ENCODE measurements at places on chromosomes 12 and 14.

- no peak for DNase-seq
Measured at GRCh38 chr12:42422785-42423184, 96.8 kb downstream of the PPHLN1 start.

- DNase-seq = no peak
Measured at GRCh38 chr12:82898441-82898840, 211.7 kb downstream of the TMTC2 start.

DNA sequence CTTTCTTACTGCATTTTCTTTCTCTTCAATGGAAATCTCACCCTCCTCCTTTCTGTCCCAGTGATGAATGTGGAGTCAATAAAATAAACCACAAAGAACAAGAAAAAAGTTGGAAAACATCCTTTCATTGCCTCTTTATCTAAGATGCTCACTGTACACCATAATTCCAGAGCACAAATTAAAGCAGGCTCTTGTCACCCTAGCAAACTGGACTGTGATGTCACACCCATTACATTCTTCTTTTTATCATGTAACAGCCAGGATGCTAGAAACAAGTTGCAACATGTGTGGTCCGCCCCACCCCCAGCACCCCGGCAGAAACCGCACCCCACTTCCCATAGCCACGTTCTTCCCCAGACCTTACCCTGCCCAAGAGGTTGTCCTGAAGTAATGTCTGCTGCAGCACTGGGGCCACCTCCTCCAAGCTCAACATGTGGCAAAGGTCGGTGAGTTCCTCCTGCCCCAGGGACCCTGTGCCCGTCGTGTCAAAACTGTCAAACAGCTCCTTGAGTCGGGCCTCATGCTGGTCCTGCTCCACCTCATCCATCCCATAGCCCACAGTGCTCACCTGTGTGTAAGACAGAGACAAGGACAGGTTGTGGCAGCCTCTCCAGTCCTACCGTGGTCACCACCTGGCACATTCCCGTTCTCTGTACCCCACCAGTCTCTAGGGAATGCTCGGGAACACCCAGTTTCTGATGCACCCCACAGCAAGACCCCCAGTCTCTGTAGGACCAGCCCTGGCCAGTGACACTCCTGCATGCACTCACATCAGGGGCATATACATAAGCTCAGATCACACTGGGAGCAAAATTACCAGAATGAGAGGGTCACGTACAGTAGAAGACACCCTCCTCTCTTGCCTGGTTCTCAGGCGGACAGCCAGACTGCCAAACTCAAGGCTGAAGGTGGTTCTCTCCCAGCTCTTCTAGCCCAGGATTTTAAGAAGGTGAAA is 9.2 kb downstream of the NIN start:
- no peak for DNase-seq

DNA sequence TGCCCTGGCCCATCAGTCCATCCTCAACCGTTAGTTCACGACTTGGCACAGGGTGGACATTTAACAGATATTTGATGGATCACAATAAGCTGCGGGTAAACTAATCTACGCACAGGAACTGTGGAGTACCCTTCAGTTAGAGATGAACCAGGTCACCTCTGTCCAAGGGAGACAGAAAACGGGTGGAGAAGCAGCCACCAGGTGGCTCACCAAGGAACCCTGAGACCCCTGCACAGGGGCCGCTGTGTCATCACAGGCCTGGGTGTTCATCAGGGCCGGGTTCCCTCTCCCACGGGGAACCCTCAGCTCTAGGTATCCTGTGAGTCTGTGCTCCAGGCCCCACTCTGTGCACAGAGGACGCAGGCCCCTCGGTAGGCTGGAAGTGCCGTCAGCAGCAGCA is 122.2 kb downstream of the PIWIL1 start:
- DNase-seq = no peak

- no peak for DNase-seq
Measured at GRCh38 chr12:90899456-90900182, 55.4 kb downstream of the CCER1 start.

DNA sequence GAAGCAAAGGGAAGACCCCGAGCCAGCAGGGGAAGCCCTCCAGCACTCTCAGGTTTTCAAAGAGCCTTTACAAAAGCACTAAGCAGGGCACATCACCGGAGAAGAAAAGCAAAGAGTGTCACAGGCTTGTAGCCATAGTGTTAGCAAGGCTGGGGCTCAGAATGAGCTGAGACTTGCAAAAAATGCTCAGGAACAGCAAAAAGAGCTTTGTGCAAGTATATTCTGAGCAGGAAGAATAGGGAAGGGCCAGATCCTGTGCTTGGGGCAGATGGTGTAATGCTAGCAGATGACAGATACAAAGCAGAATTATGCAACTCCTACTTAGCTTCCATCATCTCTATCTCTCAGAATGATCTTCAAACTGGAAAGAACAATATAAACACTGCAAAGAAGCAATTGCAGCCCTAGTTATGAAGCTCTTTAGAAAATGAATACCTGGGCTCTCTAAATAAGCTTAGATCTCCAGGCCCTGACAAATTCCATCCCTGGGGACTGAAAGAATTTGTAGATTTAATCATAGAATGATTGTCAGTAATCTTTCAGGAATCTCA is 23.7 kb upstream of the PARP11 start:
- DNase-seq = no peak

GRCh38 chr14:65972891-65973290 is 513.3 kb upstream of the CCDC196 start:
- DNase-seq = no peak

- DNase-seq = no peak
Measured at GRCh38 chr12:6533653-6533922, 729 bp upstream of the GAPDH start.

- DNase-seq = no peak
Measured at GRCh38 chr12:93777254-93777653, 100.1 kb downstream of the CRADD start.

DNA sequence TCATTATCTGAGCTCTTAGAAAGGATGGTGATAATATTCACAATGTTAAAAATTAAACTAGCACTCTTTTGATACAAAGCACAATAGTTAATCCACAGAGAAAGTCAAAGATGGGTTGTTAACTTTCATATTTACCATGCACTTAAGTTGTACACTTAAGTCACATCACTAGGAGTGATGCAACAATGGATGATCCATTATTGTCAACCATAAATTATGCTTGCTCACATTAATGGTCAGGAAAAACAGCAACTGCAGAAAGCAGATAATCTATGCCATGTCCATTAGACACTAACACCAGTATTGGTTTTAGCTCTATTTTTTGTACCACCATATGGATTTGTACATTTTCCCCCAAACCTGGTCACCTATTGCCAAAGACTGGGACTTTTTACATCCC is 195.5 kb downstream of the FOXA1 start:
- no peak for DNase-seq

DNA sequence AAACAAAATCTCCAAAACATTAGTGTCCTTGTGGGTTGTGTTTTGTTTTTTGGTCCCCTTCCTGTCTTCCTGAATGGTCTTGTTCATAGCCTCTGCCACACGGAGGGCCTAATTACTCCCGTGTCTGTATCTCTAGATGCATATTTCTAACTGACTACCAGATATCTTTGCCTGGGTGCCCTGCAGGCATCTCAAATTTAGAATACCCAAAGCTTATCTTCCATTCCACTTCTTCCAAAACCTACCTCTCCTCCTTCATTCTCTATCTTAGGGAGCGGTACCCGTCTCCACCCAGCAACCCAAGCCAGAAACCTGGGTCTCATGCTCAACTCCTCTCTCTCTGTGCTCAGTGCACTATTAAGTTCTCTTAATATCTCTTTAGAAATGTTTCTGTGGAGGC is 10.9 kb upstream of the METAP2 start:
- no peak for DNase-seq

GRCh38 chr12:59847127-59847526 is 251.3 kb downstream of the SLC16A7 start:
- no peak for DNase-seq

DNA sequence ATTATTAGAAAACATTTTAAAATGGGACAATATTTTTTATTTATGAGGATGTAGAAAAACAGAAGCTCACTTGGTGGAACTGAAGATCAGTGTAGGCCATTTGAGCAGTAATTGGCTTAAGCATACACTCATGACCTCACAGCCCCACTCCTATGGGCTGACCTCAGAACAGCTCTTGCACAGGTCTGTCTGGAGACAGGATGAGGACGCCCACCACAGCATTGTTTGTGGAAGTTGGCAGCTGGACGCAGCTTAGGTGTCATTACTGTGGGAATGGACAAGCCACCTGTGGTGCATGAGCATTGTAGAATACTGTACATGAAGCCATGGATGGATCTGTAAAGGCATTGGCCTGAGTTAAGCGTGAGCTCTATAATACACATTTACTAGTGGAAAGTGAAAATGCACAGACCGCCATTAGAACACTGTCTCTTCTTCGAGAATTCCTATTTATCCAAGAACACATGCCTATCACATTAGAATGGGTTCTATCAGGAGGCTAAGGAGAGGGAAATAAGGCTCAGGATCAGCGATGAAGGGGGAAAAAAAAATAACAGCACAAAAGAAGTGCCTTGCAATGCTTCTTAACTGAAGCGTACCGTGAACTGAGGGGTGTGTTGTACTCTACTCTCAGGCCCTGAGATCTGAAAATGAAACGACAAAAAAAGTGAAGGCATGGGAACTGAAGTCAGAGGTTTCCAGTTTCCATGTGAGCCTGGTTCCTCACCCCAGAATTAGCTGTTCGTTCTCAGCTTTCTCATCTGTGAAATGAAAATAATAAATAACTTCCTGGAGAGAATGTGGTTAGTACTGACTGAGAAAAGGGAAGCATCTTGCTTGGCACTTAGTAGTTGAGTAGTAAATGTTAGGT is 33.6 kb downstream of the KCNA1 start:
- no peak for DNase-seq

DNA sequence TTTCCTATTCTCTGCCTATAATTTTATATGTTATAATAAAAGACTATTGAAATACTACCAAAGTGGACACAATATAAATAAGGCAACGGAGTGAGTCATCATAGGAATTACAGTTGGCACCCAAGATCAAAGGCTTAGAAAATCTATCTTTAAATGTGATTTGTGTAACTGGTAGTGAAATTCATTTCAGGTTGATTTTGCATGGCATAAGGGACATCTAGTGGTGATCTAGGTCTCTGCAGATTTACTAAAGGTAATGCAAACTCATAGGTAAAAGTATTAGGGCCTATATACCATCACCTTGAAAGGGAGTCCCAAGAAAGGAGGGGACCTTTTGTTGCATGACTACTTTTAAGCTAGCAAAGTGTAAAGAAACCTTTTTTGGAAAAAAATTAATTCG is 527.2 kb downstream of the NRXN3 start:
- peak; percentile 31 for DNase-seq

- DNase-seq = peak; percentile 83
Measured at GRCh38 chr12:124586756-124587155, 19.3 kb upstream of the NCOR2 start.

DNA sequence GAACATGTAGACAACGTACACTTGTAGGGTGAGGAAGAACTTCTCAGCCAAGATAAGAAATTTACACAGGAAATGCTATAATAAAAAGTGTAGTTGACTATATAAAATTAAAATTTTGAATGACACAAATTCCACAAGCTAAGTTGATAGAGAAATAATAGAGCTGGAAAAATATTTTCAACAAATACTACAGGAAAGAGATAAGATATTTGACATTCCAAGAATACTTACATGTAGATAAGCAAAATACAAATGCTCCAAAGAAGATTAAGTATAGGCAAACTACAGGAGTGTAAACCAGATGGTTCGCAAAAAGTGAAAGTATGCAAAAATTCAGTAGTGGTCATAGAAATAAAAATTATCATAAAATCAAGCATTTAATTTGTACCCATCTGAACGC is 49.2 kb upstream of the ANP32D start:
- DNase-seq = no peak

DNA sequence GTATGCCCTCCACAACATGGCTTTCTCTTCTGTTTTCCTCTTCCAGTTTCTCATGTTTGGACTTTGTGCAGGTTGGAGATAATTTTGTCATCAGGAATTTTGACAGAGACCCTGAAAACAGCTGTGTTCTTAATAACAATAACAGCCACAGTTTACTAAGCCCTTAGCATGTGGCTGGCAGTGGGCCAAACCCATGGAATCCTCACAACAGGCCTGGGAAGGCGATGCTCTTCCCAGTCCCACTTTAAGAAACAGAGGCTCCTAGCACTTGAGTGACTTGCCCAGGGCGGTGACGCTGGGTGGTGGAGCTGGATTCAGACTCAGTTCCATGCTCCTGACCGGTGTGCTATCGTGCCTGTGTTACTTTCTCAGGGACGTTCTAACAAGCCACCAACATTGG is 20.1 kb upstream of the PLEKHG3 start:
- no peak for DNase-seq

DNA sequence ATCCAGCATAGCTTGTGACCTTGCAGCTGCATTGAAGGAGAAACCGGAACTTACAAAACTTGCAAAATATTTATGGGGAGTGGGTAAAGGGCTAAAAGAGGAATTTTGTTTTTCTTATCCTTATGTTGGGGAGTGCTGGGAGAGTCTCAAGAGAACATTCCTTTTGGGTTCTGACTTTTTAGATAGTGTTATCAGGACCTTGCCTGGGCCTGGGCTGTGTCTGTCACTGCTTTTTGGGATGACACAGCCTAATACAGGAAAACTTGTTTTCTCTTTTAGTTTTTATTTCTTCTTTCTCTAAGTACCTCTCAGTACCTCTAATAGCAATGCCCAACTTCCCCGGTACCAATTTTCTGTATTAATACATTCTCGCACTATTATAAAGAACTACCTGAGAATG is 850.6 kb downstream of the RPS29 start:
- DNase-seq = no peak

DNA sequence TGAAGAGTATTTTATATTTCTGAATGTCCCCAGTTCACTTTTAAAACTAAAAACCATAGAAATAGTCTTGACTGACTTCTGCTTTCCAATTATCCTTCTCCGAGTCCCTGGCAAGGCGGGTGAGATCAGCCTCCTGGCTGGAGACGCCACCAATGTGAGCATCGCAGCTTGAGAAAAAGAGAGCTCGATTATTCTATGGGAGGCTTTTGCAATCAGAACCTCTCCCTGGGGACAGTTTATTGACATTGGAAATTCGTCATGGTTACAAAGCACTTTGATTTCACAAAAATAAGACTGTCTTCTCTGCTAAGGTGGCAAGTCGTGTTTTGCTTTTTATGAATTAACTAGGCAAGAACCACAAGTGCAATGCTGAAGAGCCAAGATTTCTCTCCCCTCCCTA is 23.6 kb upstream of the GPHB5 start:
- no peak for DNase-seq

DNA sequence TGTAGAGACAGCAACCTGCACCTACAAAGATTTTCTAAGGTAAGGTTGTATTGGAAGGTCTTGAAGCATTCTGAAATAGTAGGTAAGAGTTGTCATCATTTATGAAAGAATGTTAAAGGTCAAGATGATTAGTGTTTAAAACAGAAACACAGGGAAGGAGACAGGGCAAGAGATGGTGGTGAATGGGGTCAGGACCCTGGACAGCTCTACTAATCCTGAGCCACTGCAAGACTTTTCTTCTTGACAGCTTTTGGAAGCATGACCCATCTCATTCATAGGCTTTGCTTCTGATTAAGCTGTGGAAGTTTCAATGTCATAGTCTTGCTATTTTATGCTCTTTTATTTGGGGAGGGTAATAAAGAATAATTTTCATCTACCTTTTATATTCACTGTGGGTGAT is 75.5 kb upstream of the CAND1 start:
- DNase-seq = no peak

Measured in NCI-H1105 (cell line).